ENCODE measurements at places on chromosomes 1 and 21. TPM values are rescaled to one million over a fixed set of nuclear protein-coding genes. Genes with fewer than 3 reads are reported as not detected.

The DPT gene
- total RNA-seq = not detected

The CYP2J2 gene
- 0.27 TPM for total RNA-seq

The RNF2 gene
- 30.6 TPM for total RNA-seq

The FCAMR gene
- total RNA-seq = not detected

The TMEM200B gene
- 1.5 TPM for total RNA-seq

The CD34 gene
- 174 TPM for total RNA-seq

The LCE1B gene
- total RNA-seq = not detected

The ATXN7L2 gene
- total RNA-seq = 3.8 TPM

The STUM gene
- not detected for total RNA-seq

The ESRRG gene
- not detected for total RNA-seq

The CYP4Z1 gene
- not detected for total RNA-seq

The OR2T33 gene
- total RNA-seq = not detected

The SMAP2 gene
- total RNA-seq = 12.0 TPM

The BSND gene
- not detected for total RNA-seq

The FAM3B gene
- not detected for total RNA-seq

The S100A3 gene
- total RNA-seq = 0.42 TPM

Measured in endothelial cell of umbilical vein (primary cell).